ENCODE measurements at places on chromosomes 6 and 20. TPM values are rescaled to one million over a fixed set of nuclear protein-coding genes. Genes with fewer than 3 reads are reported as not detected.

Gene MYLK4
- total RNA-seq: 0.14 TPM

Gene SMLR1
- not detected for total RNA-seq

Gene KHDC1L
- 0.20 TPM for total RNA-seq

Gene SLC35D3
- total RNA-seq: 0.09 TPM

Gene FAM135A
- total RNA-seq: 12.6 TPM

Gene CYP21A2
- not detected for total RNA-seq

Gene THEMIS
- not detected for total RNA-seq

Gene CDK19
- total RNA-seq: 3.5 TPM

Gene TUBB2B
- total RNA-seq: 13.8 TPM

Gene CRISP2
- total RNA-seq: not detected

Gene HRH3
- total RNA-seq: not detected

Gene TFAP2D
- total RNA-seq: not detected

Gene SH3BGRL2
- 0.25 TPM for total RNA-seq

Gene LY86
- not detected for total RNA-seq

Gene C6orf136
- total RNA-seq: 11.3 TPM

Gene SMPDL3A
- 3.4 TPM for total RNA-seq

Gene SLC44A4
- 0.15 TPM for total RNA-seq

Gene LRFN2
- not detected for total RNA-seq

Gene POPDC3
- 31.2 TPM for total RNA-seq

Gene SYTL3
- total RNA-seq: 1.1 TPM

Gene DAAM2
- total RNA-seq: 0.02 TPM

Gene RBCK1
- 109 TPM for total RNA-seq

Gene TPX2
- total RNA-seq: 111 TPM

Gene MTFR2
- 12.3 TPM for total RNA-seq

Gene GGTLC1
- total RNA-seq: not detected

Gene EDN1
- total RNA-seq: 42.8 TPM

Gene PAX1
- not detected for total RNA-seq

Gene TLDC2
- total RNA-seq: not detected

Gene CCN6
- total RNA-seq: not detected

Gene MCHR2
- not detected for total RNA-seq

Gene TBC1D22B
- total RNA-seq: 6.2 TPM

Gene NKX2-2
- total RNA-seq: not detected

Gene CST2
- not detected for total RNA-seq

Gene MEP1A
- not detected for total RNA-seq

Gene C6orf15
- not detected for total RNA-seq

Gene BPI
- not detected for total RNA-seq

Gene CALHM4
- total RNA-seq: not detected

Gene SYCP2
- total RNA-seq: 0.81 TPM

Gene SMOC2
- not detected for total RNA-seq

Gene CPXM1
- total RNA-seq: not detected

Gene SEL1L2
- not detected for total RNA-seq

Measured in A549 treated with DMSO at 1 μM for 4 hours (cell line).